Fibroblast of skin of left biceps (primary cell): ENCODE measurements at places on chromosomes 4 and X.

DNA sequence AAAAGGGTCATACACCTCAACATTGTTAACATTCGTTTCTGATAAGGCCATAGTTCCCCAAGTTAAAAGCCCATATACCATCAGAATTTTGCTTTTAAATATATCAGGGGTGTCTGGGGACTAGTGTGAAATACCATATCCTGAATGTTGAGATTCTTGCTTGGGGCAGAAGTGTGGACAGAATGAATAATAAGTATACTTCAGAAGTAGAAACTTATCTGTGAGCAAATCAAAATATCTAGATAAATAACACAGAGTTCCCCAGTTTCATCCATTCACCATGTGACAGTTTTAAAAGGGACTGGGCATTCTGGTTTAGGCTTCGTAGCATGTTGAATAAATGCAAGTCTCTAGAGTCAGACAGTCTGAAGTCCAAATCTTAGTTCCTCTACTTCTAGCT lies 110.5 kb downstream of the CHRNA9 start:
- DNase-seq = no peak

GRCh38 chr4:132669786-132670185 lies 479.3 kb upstream of the PCDH10 start:
- no peak for DNase-seq

GRCh38 chr4:133131829-133132460 lies 17.1 kb upstream of the PCDH10 start:
- DNase-seq = no peak

GRCh38 chrX:15815779-15816437 lies 25.6 kb downstream of the ZRSR2 start:
- DNase-seq = no peak

- no peak for DNase-seq
Measured at GRCh38 chr4:148261848-148262247, 180.4 kb downstream of the NR3C2 start.

- DNase-seq = no peak
Measured at GRCh38 chrX:110175146-110175545, 142.7 kb downstream of the AMMECR1 start.

DNA sequence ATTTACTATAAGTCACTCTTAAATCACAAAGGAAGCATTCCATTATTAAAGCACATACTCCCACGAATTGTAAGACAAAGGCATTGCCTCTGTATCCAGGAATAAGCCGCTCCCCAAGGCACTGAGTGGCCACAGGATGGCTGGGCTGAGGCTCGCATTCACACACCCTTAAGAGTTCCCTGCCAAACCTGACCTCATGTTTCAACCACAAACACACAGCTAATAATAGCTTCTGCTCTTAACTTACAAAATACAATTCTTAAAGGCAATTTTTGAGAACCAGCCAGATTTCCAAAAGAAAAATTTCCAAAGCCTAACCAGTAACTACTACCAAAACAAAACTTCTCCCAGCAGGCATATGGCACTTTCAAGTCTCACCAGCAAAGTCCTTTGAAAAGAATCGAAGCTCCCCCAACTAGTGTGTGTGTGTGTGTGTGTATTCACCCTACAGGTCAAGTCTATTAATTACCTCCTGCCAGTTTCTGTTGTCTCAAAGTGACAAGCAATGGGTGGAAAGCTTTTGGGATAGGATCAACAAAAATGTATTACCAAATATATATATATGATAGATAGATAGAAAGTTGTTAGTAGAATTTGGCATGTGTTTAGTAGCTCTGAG lies 36.0 kb downstream of the ARHGAP6 start:
- DNase-seq = peak; percentile 50

DNA sequence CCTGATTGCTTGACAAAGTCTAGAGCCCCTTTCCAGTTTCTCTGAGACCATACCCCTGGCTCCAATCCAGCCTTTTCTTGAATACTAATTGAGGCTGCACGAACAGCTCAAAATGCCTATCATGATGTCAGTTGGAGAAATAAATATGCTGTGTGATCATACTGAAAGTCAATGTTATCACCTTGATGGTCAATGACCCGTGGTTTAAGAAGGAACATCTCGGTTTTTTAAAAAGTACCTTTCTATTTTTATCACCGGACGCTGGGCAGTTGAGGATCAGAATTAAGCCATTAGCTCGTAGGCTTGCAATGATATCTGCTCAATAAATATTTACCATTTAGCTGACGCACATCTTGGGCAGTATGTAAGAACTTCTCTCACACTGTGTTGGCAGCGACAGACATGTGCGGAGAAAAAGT lies 852 bp upstream of the WDR44 start:
- DNase-seq = no peak

GRCh38 chrX:103793545-103793940 lies 16.9 kb downstream of the PLP1 start:
- no peak for DNase-seq

DNA sequence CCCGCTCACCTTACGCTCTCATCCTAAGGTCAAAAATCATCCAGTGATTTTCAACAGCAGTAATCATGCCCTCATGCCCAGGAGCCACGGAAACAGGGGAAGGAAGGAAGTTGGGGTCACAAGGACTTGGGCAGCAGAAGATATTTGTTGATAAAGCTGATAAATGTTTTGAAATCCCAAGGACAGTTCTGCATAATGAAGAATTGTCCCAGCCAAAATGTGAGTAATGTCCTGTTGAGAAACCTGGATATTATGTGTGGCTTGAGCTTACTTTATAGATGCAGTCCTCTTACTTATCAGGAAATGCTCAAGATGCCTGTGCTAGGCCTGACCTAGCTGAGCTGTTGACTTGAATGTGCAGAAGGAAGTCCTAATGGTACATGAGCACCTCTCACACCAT lies 263.0 kb upstream of the ZFP42 start:
- no peak for DNase-seq

GRCh38 chr4:67459164-67459563 lies 86.1 kb downstream of the CENPC start:
- DNase-seq = no peak

GRCh38 chr4:174279433-174280155 lies 3.9 kb downstream of the FBXO8 start:
- DNase-seq = no peak

DNA sequence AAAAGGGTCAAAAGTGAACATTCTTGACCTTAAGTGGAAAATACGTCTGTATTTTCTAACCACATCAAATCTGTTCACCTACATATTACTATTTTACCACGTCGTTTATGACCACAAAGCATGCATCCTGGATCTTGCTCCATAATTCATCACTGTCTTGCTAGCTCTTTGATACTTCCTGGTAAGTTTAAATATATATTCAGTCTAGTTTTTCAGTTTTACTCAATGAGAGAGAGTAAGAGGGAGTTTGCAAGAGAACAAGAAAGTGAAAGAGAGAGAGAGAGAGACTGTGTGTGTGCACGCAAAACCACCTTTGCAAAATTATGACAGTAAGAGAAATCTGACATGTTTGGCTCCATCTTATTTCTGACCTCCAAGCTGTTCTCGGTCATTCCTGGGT lies 173.7 kb upstream of the GALNTL6 start:
- no peak for DNase-seq

DNA sequence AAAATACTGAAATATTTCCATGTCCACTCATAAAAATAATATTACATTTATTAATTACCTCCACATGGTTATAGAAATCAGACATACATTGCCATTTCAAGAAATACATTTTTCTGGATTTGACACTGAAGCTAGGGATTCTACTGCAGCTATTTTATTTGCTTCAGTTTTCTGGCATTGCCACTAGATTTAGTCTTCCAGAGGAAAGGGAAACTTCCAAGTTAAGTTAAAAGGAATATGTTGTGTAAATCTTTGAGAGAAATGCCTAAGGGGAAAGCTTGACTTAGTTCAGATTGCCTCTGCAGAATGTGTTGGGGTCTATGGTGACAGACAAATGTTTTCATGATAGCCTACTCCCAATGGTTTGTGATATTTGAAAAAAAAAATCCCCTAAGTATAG lies 1631.3 kb downstream of the PCDH18 start:
- DNase-seq = no peak

DNA sequence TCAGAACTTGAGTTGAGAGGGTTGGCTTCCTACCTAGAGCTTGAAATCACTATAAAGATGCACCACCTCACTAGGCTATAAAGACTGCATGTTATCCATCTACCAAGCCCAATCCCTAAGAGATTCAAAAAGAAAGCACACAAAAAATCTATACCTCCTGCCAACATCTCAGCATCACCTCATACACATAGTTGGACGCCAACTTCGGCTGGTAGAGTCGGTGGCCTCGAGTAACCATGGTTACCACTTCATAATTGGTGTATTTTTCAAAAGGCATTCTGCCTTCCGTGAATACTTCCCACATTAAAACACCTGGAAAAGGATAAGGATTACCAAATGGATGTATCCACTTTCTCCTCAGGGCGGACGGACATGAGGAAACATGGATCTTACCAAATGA lies 4.5 kb upstream of the TXK start:
- no peak for DNase-seq

DNA sequence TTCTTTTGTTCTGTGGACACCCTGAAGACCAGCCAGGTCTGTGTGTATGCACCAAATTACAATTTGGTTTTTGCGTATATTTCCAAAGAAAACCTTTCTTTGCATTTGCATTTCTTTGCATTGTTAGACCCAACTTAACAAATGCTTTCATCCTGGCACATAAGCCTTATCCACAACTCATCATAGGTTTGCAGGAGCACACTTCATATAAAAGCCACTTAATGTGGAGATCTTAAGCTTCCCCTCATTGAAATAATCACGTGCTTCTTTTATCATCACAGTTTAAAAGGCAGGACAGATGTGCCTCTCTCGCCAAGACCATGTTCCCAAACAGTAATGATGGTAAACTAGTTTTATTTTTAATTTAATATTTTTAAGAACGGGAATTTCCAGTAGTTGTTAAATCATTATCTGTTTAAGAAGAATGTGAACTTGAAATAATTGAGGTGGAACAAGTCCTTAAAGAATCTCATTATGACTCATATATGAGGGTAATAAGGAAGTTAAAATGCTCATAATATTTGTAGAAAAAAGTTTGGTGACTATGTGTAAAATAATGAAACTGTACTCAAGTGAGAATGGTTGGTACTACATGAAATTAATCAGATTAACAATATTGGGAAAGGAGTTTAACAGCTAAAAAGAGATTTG lies 65.5 kb downstream of the GLRA3 start:
- DNase-seq = no peak

GRCh38 chrX:72713130-72713529 lies 976 bp downstream of the PHKA1 start:
- DNase-seq = no peak

- DNase-seq = no peak
Measured at GRCh38 chrX:1491851-1492349, 39.2 kb upstream of the ASMTL start.
